HuH-7 (cell line): ENCODE measurements at places on chromosomes 6 and 20.

DNA sequence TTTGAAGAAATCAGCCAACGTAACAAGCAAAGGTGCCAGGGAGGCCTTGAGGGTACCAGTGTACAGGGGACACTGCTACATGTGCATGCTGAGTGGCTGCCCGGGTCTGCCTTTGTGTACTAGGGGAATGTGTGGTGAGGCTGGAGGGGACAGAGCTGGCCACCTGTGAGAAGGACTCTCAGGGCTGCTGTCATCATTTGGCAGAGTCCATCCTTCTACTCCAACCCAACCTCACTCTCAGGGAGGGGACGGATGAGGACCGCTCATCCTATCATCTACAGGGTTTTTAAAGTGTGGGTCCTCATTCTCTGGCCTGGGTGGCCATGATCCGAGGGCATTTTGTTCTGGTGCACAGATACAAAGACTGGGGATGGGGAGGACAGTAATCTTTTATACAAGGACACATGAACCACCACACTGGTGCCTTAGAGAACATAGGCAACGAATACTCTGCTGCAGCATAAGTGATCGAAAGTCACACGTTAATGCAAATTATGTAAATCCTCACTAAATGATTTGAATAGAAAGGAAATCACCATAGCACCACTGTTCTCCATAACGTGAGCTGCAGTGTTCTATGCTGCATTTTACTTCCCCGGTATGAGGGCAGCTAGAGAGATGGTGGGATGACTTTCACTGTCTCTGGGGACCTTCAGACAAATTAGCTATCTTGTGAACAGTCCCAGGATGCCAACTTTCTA lies 181.4 kb downstream of the GMPR start:
- no peak for DNase-seq

- DNase-seq = no peak
Observed at GRCh38 chr20:47765691-47766594, 19.3 kb downstream of the SULF2 start.

DNA sequence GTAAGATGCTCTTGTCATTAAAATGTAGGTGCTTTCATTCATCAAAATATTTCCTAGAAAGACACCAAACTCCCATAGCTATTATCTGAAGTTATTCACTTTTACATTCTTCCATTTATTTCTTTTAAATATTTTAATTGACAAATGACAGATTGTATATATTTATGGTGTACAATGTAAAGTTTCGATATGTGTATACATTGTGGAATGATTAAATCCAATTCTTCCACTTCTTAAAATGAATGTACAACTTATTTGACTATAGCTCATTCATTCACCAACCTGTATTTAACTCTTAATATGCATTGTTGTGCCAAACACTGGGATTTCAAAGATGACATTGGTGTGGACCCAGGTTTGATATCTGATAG lies 41.0 kb downstream of the CCN2 start:
- DNase-seq = no peak

- no peak for DNase-seq
Observed at GRCh38 chr6:34839666-34840352, 47.9 kb downstream of the BLTP3A start.

DNA sequence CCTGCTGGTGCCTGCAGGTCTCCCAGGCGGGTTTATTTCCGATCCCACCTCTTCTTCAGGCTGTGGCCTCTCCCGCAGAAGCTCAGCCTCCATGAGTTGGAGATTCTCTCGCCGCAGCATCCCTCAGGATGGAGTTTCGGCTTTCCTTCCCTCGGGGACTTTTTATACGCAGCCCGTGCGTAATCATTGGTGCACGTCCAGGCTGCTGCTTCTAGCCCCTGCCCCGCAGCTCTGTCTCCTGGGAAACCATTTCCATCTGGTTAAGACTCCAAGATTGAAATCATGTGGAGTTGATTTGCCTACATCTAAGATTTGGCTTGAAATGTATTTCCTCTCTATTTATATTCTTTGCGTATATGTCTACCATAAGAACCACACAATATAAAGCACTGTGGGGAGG lies 46.7 kb upstream of the CARMIL1 start:
- no peak for DNase-seq

- no peak for DNase-seq
Observed at GRCh38 chr6:11076540-11076939, 17.1 kb upstream of the SMIM13 start.

- DNase-seq = no peak
Observed at GRCh38 chr6:158064725-158065251, 83.1 kb downstream of the SYNJ2 start.
